ENCODE measurements at places on chromosomes 2 and 18.

DNA sequence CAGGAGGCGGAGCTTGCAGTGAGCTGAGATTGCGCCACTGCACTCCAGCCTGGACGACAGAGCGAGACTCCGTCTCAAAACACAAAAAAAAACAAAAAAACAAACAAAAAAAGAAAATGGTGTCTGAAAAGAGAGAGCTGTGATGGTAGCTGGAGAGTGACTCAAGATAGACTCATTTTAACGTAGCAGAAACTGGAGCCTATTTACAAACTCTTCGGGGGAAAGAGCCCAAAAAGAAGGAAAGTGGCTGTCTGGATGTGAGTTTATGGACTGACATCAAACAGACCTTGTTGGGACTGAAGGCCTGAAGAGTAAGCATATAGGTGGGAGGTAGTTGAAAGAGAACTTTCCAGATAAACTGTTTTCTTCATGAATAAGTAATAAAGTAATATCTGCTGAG is 51.8 kb downstream of the LIMS1 start:
- DNase-seq: no peak

DNA sequence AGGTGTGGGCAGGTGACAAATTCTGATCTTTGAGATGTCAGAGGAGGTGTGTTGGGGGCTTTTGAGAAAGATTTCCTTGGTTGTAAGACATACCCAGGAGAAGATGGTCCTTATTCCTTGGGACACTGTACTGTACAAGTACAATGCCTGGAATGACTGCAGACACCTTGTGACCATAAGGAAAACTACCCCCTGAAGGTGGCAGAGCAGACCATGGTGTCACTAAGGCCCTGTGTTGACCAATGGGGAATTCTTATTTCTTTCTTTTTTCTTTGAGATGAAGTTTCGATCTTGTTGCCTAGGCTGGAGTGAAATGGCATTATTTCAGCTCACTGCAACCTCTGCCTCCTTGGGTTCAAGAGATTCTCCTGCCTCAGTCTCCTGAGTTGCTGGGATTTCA is 4.4 kb upstream of the ANKRD29 start:
- no peak for DNase-seq

DNA sequence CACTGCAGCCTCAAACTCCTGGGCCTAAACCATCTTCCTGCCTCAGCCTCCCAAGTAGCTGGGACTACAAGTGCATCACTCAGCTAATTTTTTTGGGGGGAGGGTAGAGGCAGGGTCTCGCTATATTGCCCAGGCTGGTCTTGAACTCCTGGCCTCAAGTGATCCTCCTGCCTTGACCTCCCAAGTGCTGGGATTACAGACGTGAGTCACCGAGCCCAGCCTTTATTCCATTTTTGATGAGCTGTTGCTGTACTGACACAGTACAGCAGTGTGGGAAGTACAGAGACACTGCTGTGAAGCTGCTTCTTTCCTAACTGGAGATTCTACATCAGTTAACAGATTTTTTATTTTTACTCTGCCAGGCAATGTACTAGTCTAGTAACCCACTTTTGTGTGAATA is 18.8 kb downstream of the PTRHD1 start:
- DNase-seq: no peak

- DNase-seq: no peak
These were observed 20.9 kb downstream of the FBXO36 start for GRCh38 chr2:229943171-229943570.

- no peak for DNase-seq
These were observed 64.1 kb upstream of the ZNF532 start for GRCh38 chr18:58800582-58800981.

GRCh38 chr2:187550857-187551256 is 3.4 kb downstream of the TFPI start:
- no peak for DNase-seq

- no peak for DNase-seq
These were observed 177.3 kb upstream of the ARL4C start for GRCh38 chr2:234673961-234674759.

- no peak for DNase-seq
These were observed 65.3 kb downstream of the WDR75 start for GRCh38 chr2:189506514-189506976.
